ENCODE measurements at places on chromosomes 12 and 14.

DNA sequence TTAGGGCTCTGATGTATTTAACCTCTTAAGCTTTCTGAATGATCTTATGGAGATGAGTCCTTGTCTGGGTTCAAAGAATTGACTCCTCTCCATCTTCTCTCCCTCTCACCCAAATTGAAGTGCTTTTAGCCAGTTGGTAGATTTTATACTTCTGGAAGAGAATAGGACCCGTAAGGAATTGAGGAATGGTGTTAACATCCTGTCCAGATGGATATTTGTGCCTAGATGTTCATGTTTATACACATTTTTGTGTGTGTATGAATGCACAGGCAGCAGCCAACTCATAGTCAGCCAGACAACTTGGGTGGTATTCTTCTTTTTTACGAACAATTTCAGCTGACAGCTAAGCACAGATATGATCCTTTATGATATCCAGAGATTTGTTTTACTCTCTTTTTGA is 449.6 kb upstream of the RGS6 start:
- DNase-seq = no peak

- no peak for DNase-seq
Measured at GRCh38 chr12:6241495-6241894, 41.3 kb downstream of the CD9 start.

GRCh38 chr14:30520536-30520935 is 38.4 kb upstream of the G2E3 start:
- no peak for DNase-seq

DNA sequence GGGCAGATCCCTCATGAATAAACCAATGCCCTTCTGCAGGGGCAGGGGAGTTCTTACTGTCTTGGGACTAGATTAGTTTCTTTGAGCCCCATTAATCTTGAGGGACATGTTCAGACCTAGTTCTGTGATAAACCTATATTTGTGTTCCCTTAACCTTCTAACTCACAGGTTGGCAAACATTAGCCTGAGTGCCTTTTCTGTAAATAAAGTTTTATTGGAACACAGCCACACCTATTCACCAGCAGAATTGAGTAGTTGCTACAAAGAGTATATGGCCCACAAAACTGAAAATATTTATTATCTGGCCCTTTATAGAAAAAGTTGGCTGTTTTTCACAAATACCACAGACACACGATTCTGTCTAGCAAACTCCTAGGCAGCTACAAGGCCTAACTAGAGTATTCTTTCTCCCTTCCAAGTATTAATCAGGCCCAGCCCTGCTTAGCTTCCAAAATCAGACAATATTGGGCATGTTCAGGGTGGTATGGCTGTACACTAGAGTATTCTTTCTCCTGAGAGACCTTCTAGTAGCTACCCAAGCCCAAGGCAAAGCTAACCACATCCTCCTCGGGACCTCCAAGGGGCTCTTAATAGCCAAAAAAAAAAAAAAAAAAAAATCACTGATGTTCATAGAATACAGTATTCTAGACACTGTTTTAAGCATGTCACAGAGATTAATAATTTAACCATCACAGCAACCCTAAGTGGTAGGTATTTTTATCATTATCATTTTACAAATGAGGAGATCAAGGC is 199.3 kb upstream of the PWP1 start:
- DNase-seq = no peak

DNA sequence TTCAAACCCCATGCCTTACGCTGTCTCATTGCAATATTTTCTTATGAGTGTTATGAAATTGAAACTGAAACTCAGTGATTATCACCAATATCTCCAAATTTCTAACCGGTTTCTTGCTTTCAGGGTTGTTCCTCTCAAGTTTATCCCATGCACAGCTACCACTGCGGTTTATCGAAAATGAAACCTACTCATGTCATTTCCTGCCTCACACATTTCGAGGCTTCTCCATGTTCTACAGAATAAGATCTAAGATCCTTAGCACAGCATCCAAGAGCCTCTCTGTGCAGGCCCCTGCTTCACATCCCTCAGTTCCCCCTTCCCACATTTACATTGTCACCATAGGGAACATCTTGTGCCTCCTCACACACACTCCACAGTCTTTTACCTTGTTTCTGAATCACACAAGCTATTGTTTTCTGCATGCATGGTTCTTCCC is 45.5 kb upstream of the FAR2 start:
- DNase-seq = no peak

GRCh38 chr12:115799610-115800009 is 477.9 kb downstream of the MED13L start:
- no peak for DNase-seq

DNA sequence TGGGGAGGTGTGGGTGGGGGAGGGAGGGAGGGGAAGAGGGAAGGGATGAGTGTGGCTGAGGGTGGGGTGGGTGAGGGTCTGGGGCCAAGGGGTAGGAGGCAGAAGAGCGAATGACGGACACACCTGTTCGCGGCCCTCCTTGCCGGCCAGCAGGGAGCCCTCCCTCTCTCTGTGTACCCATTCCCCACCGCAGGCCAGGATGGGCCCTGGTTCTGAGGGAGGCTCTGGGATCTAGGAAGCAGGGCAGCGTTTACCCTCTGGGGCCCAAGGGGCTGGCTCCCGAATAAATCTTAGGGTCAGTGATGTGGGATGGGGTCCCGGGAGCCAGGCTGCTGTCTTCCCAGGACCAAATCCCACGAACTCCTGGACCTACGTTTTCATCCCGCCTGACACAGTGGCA is 46.0 kb upstream of the ESRRB start:
- no peak for DNase-seq

DNA sequence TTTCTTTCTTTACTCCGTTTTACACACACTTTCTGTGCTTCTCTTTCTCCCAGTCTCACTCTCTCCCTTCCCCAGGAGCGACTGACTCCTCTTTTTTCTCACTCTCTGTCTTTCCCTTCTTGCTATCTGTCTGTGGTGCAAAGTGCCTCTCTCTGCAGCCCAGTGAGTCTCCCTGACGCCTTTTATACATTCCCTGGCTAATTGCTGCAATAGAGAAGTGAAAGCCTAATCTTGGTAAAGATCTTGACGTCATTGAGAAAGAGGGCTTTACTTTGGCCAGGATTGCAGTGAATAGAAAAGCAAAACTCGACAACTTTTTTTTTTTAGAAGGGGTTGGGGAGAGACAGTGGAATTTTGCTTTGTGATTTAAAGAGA is 706 bp upstream of the DIO2 start:
- no peak for DNase-seq

DNA sequence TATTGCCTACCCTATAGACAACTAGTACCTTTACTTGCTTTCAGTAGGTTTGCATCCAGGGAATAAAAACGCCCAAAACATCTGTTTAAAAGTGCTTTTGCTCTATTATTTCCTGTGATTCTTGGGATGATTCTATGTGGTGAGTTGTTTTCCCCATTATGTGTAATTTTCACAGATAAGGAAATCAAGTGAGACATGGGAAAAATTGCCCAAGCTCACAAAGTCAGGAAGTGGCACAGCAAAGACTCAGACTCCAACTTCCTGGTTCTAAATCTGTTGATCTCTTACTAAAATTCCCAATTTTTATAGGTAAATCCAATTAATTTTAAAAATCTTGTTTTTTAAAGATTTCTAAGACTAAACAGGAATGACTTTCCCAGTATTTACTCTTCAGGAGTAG is 39.0 kb downstream of the NID2 start:
- DNase-seq = no peak

- DNase-seq = no peak
Measured at GRCh38 chr12:94080341-94081009, 67.9 kb upstream of the PLXNC1 start.

DNA sequence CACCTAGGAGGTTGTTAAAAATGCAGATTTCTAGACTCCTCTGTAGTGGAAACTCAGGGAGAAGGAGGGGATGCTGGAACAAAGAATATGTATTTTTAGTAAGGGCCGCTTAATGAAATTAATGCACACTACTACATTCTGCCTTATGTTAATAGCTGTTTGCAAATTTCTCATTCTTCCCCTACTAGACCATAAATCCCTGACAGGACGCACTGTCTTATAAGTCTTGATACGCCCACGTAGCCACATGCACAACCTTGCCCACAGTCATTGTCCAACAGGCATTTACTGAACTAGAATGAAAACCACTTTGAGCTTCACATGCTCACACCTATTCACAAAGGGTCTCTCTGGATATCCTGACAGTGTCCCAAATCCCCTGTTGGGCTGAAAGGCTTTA is 10.5 kb downstream of the KRT2 start:
- DNase-seq = no peak

- DNase-seq = peak; percentile 21
Measured at GRCh38 chr12:78208092-78208491, 377.4 kb downstream of the NAV3 start.

- no peak for DNase-seq
Measured at GRCh38 chr12:121232163-121232562, 22.2 kb downstream of the P2RX4 start.

DNA sequence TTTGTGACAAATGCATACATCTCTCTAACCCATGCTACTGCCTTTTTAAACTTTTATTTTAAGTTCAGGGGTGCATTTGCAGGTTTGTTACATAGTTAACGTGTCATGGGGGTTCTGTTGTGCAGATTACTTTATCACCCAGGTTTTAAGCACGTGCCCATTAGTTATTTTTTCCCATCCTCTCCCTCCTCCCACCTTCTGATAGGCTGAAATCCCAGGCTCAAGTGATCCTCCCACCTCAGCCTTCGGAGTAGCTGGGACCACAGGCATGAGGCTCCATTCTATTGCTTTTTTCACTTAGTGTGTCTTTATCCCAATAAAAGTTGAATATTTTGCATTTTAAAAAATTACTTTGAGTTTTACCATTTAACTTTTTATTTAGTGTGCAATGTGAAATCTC is 68.9 kb downstream of the BAZ1A start:
- DNase-seq = no peak

- no peak for DNase-seq
Measured at GRCh38 chr12:91704446-91704845, 441.2 kb downstream of the BTG1 start.

DNA sequence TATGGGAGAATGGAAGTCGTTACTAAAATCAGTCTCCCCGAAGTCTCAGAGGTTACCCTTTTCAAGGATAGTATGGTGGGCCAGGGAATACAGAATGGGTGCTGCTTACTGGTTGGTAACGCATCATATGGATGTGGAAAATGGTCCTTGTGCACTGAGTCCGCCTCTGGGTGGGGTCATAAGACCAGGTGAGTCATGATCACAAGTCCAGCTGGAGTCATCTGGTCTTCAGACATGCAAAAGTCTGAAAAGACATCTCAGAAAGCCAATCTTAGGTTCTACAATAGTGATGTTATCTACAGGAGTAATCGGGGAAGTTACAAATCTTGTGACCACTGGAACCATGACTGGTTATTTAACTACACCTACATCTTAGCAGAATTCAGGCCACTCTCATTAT is 71.9 kb upstream of the TCL1B start:
- DNase-seq = peak; percentile 30

DNA sequence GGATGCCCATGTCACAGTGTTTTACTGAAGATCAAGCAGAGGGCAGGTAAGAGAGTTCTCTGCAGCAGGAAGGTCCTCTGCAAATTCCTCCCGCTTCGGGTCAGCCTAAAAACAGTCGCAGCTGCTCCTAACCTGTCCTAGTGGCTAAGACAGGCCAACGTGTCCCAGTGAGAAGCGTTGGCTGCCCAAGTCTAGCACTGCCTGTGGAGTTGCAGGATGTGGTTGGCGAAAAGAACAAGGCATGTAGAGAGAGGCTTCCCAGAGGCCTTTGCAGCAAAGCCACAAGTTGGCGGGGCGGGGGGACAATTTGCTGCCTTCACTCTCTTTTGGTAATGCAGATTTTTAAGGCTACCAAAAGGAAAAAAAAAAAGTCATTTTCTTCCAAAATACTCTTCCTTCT is 340.1 kb downstream of the BCL11B start:
- DNase-seq = no peak

DNA sequence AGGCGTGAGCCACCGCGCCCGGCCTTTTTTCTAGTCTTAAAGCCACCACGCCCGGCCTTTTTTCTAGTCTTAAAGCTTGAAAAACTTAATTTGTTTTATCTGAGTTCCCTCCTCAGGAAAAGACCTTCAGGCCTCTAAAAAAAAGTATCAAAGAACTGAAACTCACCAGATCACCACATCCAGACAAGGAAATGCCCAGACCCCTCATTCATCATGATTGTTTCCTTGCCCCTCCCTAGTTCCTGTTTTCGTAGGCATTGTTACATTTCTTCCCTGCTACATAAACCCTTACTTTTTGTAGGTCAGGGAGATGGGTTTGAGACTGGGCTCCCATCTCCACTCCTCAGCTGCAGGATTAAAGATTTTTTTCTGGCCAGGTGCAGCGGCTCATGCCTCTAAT is 21.1 kb upstream of the VWF start:
- DNase-seq = no peak

DNA sequence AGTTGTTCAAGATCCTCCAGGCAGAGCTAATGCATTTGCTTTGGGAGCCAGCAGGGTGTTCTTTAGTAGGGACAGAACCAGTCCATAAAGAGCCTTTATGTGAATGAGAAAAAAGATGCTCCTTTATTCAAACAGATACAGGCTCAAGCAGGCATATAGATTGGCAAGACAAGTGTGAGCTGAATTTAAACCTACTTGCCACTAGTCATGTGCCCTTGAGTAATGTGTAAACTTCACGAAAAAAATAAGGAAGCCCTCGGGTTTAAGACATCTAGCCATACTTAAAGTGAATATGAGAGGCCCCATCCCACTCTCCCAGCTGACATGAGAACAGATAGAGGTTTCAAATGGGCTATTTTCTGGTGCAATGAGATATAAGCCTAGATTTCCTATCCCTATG is 43.1 kb upstream of the STRAP start:
- no peak for DNase-seq

All from RKO (cell line).